Right atrium auricular region (tissue), 2 donors: ENCODE measurements at places on chromosomes 3 and 15.

DNA sequence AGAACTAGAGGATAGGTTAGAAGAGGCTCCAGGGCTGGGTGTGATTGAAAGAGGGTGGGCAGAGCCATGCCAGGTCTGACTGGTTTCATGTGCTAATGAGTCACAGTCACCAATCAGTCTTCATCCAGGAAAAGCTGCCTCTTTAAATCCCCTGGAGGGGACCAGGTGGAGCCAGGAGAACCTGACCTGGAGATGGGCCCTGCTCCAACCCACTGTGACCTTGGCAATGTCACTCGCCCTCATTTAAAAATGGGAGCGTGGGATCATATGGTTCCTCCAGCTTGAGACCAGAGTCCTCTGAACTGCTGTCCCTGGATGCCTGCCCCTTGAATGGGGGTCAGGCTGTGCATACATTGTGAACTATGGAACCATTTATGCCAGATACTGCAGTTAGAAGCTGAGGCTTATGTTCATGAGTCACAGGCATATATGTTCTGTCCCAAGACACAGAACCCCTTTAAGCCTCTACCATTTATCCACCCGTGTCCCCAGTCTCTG, 23.0 kb downstream of the HES1 start:
- H3K4me3 ChIP-seq = no peak overlapping the region
- no peak overlapping the region for H3K27ac ChIP-seq
- no peaks in the 10 kb centered on the region for H3K27me3 ChIP-seq
- no peak for DNase-seq

DNA sequence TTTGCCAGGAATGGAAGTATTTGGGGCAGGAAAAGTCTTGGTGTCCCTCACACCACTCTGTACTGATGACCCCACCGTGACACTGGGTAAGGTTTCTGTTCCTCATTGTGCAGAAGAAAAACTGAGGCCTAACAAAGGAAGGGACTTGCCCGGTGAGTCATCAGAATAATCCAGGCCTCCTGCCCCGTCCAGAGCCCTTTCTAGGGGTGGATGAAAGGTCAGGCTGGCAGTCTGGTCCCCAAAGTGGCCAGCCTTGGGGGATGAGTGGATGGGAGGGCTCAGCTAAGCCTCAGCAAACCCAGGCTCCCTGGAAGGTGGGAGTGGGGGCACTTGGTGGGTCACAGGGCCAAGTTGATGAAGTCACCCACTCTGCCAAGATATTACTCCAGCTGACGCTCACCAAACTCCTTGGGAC, 2.3 kb upstream of the DNAH1 start:
- H3K27me3 ChIP-seq = no peaks in the 10 kb centered on the region
- H3K27ac ChIP-seq = peak overlapping the region; percentile 29
- no peaks in the 10 kb centered on the region for H3K36me3 ChIP-seq
- peak; percentile 69 for DNase-seq

GRCh38 chr3:186653984-186654383, 11.8 kb upstream of the HRG start:
- no peaks in the 10 kb centered on the region for H3K4me1 ChIP-seq
- no peak for DNase-seq
- no peak overlapping the region for H3K27ac ChIP-seq
- H3K36me3 ChIP-seq = no peaks in the 10 kb centered on the region

DNA sequence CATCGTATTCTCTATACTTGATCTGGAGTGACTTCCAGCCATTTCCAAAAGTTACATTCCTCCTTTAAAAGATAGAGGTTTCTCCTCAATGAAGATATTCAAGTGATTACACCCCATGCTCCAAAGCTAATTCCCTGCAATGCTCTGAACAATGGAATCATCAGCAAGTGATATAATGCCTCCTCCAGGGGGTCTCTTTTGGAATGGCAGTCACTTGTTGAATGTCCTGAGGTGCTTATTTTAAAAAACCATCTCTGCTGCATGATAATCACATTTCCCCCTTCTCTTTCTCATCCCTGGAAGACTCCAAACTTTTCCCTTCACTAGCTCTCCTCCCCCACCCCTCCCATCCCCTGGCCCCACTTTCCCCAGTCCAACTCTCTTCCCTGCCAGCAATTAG, 2.6 kb downstream of the LHFPL4 start:
- DNase-seq = no peak
- H3K27me3 ChIP-seq = peaks cover 4% of the 10 kb centered on the region
- H3K4me3 ChIP-seq = no peak overlapping the region
- no peaks in the 10 kb centered on the region for H3K36me3 ChIP-seq

- H3K4me3 ChIP-seq = no peak overlapping the region
- no peaks in the 10 kb centered on the region for H3K27me3 ChIP-seq
- H3K36me3 ChIP-seq = no peaks in the 10 kb centered on the region
- no peaks in the 10 kb centered on the region for H3K4me1 ChIP-seq
- DNase-seq = no peak
Observed at GRCh38 chr3:181558870-181559269, 152.9 kb upstream of the SOX2 start.

DNA sequence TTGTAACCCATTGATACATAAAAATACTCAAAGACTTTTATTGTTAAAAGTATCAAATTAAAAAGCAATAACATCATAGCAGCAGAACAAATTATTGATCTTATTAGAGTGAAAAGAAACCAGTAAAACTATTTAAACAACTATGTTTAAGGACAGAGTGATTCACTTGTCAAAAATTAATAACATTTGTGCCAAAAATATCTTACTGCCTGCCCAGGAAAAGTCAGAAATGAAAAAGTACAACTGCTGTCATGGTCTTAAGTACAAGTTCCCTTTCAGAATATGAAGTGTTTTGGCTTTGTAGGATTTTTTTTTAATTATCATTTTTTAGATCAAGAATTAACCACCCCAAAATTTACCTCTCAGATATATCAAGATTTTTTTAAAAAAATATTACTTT, 3.4 kb downstream of the IFT57 start:
- H3K4me3 ChIP-seq = no peak overlapping the region
- peaks cover 35% of the 10 kb centered on the region for H3K4me1 ChIP-seq
- H3K27ac ChIP-seq = no peak overlapping the region
- DNase-seq = no peak

GRCh38 chr3:100811779-100812507, 102.6 kb downstream of the TFG start:
- H3K27me3 ChIP-seq = no peaks in the 10 kb centered on the region
- H3K4me3 ChIP-seq = no peak overlapping the region
- DNase-seq = no peak

GRCh38 chr15:44157679-44158078, 37.4 kb downstream of the FRMD5 start:
- H3K27me3 ChIP-seq = no peaks in the 10 kb centered on the region
- H3K27ac ChIP-seq = no peak overlapping the region
- H3K4me1 ChIP-seq = no peaks in the 10 kb centered on the region

- no peaks in the 10 kb centered on the region for H3K27me3 ChIP-seq
- H3K4me3 ChIP-seq = no peak overlapping the region
- no peaks in the 10 kb centered on the region for H3K36me3 ChIP-seq
- no peak for DNase-seq
Observed at GRCh38 chr15:69265347-69265955, 33.3 kb upstream of the PAQR5 start.
